SHP77 (cell line): ENCODE measurements at places on chromosomes 4 and X.

DNA sequence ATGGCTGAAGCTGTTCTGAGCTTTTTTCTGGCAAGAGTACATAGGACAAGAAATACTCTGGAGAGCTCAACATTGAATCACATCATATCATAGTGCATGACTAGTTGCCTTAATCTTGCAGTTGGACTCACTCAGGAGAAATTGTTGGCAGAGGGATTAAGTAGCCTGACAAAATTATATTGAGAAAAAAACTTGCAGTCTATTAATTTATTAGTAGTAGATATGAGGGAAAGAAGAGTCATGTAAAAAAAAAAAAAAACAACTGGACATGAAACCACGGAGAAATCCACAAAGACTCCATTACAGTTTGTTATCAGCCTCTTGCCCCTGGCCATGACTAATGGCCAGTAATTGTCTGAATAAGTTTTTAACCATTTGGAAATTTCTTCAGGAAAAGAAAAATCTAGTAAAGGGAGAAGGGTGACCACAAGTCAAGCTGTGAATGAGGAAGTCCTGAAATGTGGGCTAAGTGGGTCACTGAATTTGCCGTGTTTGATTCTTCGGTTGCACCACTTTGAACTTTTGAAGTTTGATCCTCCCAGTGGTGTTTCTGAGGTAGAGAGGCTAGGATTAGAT, 45.6 kb downstream of the FHL1 start:
- DNase-seq = no peak

DNA sequence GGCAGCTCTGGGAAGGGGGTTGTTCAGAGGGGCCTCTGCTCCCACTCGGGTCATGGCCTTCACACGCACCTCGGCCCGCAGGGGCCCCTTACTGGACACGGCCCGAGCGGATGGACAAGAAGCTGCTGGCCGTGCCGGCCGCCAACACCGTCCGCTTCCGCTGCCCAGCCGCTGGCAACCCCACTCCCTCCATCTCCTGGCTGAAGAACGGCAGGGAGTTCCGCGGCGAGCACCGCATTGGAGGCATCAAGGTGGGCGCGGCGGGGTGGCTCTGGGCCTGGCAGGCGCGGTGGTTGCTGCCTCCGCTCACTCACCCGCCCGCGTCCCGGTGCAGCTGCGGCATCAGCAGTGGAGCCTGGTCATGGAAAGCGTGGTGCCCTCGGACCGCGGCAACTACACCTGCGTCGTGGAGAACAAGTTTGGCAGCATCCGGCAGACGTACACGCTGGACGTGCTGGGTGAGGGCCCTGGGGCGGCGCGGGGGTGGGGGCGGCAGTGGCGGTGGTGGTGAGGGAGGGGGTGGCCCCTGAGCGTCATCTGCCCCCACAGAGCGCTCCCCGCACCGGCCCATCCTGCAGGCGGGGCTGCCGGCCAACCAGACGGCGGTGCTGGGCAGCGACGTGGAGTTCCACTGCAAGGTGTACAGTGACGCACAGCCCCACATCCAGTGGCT, 8.3 kb downstream of the FGFR3 start:
- no peak for DNase-seq

GRCh38 chr4:145779319-145779801, 99.4 kb downstream of the C4orf51 start:
- DNase-seq = no peak

DNA sequence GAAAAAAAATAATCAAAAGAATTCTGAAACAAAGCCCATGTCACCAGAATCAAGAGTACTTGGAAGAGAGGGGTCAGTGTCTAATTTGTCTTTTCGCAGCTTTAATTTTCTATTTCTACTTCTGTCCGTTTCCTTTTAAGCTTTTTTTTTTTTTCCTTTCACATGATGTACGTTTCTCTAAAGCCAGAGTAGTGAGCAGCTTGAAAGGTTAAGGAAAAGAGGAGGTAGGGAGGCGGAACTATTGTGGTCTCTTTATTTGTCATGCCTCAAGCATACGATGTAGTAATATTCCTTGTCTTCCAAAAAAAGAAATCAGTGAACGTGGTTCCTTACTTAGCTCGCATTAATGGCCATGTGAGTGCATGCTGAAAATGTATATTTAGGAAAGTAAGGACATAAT, 311.5 kb downstream of the TENM3 start:
- DNase-seq = no peak

DNA sequence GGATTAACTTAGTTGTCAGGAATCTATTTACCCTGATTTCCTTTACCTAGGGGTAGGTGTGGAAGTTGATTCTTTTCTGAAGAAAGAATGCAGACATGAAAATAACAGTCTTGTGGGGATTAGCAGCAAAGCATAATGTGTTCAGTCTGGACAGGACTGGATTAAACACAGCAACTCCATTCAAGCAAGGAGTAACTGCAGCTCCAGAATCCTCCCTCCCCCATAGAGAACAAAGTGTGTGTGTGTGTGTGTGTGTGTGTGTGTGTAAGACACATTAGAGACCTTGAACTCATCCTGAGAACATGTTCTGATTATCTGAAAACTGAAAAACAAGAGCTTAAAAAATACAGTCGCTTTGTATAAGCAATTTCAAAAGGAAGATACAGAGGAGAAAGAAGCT, 9.3 kb downstream of the C4orf54 start:
- DNase-seq = no peak

DNA sequence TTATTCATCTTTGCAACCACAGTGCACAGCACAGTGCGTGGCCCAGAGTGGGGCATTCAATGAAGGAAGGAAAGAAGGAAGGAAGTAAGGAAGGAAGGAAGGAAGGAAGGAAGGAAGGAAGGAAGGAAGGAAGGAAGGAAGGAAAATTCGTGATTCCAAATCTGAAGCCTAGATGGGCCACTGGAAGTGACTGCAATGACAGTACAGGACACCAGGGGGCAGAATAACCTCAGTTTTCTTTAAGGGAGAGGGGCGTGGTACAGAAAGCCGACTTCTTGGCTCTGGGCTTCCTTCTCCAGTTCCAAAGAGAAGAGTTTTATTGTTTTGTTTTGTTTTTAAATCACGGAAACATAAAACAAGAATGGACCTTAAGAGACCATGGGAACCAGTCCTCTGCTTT, 47.8 kb downstream of the APLN start:
- peak; percentile 1 for DNase-seq

- DNase-seq = peak; percentile 59
These were observed 4.5 kb downstream of the NBDY start for GRCh38 chrX:56733459-56734046.

- no peak for DNase-seq
These were observed 346.8 kb downstream of the FSTL5 start for GRCh38 chr4:161816958-161817357.

DNA sequence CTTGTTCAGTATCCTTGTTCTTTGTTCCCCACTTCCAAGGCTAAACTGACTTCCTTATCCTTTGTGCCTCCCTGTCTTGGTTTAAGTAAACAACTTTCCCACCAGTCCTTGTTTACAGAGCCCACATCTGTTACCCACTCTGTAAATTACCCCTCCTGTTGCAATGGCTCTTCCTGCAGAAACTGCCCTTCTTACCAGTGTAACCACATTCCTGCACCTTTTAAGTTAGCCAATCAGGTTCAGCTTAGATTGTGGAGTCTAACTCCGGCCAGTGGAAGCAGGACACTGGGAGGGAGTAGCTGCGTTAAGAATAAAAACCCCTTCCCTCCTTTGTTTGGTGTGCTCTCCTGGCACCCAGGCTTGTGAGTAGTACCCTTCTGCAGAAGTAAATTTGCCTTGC, 360.9 kb downstream of the PRDM5 start:
- DNase-seq = no peak

DNA sequence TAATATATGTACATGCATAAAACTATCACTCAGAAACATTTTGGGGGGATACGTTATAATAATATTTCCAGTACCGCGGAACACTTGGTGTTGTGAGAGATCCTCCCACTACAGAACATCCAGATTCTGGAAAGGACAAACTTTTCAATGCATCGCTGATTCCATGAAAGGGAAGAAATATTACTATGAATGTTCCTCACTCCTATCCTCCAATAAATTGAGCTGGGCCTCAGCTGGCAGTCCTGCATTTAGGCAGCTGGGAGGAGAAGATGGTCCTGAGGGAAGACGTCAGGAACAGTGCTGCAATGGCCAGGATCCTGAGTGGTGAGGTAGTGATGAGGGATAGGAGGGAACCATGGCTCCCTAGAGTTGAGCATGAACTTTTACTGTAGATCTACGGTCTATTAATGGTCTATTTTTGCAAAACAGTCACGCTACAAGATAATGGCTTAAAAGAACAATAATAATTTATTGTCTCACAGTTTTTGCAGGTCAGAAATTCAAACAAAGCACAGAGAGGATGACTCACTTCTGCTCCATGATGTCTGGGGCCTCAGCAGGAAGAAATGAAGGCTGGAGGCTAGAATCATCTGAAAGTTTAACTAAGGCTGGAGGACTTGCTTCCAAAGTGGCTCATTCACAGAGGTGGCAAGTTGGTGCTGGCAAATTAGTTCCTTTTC, 538.1 kb downstream of the STIM2 start:
- no peak for DNase-seq

DNA sequence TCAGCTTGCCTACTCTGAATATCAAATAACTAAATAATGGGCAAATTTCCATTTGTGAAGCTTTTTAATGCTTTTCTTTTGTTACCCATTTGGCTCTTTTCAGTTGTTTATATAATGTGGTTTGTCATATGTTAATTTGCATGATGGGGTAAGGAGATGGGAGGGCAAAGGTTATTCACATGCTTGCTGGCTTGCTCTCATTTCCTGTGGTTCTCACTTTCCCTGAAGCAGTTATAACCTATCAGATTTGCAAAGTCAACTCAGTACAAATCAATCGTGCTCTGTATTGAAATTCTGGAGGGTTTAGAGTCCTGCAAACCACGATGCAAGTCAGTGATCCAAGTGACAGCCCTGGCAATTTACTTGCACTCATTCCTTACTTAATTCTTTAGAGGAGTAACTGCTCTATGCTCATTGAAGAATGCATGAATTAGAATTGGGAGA, 711.2 kb downstream of the ADGRL3 start:
- no peak for DNase-seq

- no peak for DNase-seq
These were observed 3.6 kb downstream of the GEMIN8 start for GRCh38 chrX:14026121-14026520.

GRCh38 chrX:24426921-24427746, 38.0 kb upstream of the PDK3 start:
- no peak for DNase-seq

- DNase-seq = no peak
These were observed 14.5 kb downstream of the LNX1 start for GRCh38 chr4:53576676-53577372.

GRCh38 chrX:38172596-38172995, 48.1 kb downstream of the SRPX start:
- DNase-seq = no peak

GRCh38 chrX:118675966-118676349, 51.4 kb upstream of the IL13RA1 start:
- DNase-seq = no peak

GRCh38 chr4:153901220-153901619, 112.3 kb upstream of the SFRP2 start:
- no peak for DNase-seq

- no peak for DNase-seq
These were observed 12.4 kb downstream of the DCAF8L1 start for GRCh38 chrX:27968878-27969277.

- no peak for DNase-seq
These were observed 40.6 kb upstream of the TENM3 start for GRCh38 chr4:182202650-182203049.

DNA sequence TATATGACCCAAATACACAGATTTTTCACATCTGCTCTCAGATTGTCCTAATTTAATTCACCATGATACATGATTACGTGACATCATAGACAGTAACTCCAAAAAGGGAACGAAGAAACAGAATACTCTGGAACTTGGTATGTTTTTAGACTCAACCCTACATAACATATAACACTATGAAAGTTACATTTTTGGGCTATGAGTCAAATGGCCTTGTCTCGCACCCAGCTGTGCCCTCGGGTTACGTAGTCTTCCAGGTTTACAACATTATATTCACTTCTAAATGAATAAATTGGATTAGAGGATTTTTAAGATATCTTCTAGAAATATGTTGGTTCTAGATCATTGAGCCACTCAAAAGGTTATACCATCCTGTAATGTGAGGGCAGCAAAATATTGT, 2089.6 kb upstream of the TENM3 start:
- DNase-seq = no peak

DNA sequence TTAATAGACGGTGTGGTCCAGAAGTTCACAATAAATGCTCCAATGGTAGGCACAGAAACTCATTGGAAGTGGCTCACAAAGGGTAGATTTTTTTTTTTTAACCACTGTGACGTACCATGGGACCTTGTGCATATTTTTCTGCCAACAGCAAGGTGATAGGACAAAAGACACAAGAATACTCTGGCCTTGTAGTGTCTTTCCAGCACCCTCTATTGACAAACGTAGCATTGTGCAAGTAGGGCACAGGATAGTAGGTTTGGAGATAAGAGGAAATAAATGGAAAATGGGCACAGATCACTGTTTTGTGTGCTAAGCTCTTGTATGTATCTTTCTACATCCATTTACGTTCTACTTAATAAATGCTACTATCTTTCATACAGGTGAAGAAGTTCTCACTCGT, 2054.9 kb downstream of the PCDH7 start:
- no peak for DNase-seq

DNA sequence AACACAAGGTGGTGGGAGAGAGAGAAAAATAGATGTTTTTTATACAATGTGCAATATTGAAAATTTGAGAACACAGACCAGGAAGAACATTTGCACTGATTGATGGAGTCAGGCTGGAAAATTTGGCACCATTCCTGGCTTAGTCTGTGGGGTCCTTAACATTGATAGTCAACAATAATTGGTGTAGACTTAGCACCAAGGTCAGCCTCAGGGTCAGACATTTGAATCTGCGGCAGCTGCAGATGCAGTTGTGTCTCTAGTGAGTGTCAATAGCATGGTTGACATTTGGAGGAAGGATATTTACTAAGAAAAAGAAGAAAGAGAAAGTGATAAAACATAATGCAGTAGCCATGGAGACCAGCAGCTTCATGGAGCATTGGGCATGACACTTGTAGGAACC, 31.5 kb upstream of the GLRA3 start:
- peak; percentile 63 for DNase-seq

DNA sequence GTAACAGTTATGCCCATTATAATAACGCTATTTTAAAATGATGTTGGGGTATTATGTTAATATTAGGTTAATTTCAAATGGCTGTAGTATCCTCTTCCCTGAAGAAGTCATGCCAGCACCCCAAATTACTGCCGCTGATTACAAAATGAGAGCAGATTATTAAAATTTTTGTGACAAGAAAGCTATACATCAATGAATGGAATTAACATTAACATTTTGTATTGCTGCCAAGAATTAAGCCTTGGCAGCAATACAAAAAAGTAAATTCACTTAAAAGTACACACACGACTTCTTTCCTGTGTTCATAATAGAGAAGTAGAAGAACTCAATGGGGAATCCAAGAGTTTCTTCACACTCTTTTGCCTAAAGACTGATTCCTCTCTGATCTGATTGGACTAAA, 482.8 kb downstream of the STIM2 start:
- DNase-seq = no peak

DNA sequence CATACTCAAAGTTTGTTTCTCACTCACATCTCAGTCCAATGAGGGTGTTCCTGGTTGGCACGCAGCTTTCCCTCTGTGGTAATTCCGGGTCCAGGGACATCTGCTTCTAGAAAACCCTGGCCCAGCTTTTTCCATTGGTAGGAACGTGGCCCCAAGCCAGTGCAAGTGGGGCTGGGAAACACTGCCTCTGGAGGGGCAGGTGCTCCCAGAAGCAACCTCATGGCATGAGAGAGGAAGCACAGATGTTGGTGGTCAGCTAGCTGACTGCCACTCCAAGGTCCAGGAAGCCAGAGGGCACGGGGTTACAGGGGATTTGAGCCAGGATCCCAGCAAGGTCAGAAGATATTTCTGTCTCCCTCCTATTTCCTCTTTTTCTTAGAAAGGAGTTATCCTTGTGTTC, 47.5 kb downstream of the DCTD start:
- DNase-seq = no peak
